Epithelial cell of umbilical artery (primary cell): ENCODE measurements at places on chromosomes 3 and 15. TPM values are rescaled to one million over a fixed set of nuclear protein-coding genes. Genes with fewer than 3 reads are reported as not detected.

The HYKK gene
- 1.6 and 1.8 TPM in 2 replicates for total RNA-seq

The GRM2 gene
- not detected in 2 replicates for total RNA-seq

The CCR8 gene
- total RNA-seq, result not detected in 2 replicates

The SLC28A2 gene
- total RNA-seq, result not detected in 2 replicates

The SCG3 gene
- not detected in 2 replicates for total RNA-seq

The TPRG1 gene
- under 0.01 and 0.91 TPM in 2 replicates for total RNA-seq
